Fibroblast of villous mesenchyme (primary cell): ENCODE measurements at places on chromosomes 6 and 20.

DNA sequence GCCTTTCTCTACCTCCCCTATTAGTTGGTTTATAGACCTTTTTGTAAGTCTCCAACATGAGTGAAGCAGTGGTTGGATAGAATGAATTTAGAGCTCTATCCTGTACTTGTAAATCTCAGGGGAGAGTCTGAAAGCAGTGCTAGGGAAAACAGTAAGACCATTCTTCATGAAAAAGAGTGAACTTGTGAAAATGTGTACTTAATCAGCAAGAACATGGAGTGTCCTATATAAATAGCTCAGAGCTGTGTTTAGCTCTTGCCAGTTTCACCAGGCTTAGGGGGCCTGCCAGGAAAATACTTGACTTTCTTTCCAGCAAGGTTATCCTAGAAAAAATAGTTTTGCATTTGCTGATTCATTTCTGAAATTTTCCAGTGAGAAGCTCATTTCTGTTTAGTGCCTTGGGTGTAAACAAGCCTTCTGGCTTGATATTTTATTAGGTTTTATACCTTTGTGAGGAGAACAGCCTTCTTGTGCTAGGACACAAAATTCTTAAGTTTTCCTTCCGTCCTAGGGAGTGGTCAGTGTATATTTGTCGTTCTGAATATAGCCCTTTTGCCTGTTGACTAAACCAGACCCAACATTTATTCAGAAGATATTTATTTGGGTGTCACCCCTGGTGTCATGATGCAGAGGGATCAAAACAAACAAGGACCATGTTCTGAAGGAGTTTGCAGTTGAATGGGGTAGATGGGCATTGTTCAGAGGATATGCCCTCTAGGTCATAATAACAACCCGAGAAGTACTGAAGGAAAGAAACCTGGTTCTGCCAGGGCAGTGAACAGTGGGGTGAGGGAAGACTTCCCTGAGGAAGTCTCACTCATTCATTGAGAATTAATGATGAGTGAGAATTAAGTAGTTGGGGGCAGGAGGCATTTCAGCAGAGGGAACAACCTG is 7.6 kb downstream of the ARFGEF2 start:
- peak; percentile 75 for DNase-seq

DNA sequence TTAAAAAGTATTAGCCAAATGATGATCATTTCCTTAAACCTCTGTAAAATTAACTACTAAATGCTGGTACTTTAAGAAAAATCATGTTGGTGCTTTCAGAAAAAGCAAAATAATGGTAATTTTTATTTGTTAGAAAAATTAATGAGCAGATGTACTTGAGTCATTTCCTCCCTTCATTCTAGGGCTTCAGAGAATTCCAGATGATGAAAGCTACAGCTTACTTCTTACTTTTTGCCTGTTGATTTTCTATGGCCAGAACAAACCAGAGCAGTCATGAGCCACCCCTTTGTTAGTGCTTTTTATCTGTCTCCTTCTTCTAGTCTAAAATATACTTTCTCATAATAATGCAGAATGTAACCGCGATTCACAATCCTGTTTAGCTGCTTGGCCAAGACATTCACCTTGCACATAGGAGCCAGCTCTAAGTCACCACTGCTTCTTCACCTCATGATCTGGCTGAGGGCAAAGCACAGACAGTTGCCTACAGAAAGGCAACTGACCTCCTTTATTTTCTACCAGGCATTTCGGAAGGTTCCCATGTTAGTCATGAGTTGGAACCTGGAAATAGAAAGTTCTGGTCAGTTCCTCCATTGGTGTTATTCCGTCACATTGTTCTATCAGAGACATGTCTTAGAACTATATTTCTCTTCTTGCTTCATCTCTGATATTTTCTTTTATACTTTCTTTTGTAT is 43.5 kb upstream of the TINAG start:
- DNase-seq, result no peak

DNA sequence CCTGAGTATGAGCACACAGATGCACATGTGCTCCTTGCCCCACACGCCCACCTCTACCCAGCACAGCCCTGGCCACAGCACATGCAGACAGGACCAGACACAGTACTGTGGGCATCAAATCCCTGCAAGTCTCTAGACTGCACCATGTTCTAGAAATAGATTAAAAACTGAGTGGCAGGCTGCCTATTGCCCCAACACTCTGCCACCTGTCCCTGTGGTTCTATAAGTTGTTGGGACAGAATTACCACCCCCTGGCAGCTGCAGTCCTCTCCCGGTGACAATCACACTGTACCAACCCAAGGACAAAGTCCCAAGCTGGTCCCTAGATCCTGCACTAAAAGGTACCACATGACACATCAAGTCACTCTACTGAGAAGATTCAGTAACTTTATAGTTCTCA is 70.2 kb downstream of the B3GAT2 start:
- no peak for DNase-seq

DNA sequence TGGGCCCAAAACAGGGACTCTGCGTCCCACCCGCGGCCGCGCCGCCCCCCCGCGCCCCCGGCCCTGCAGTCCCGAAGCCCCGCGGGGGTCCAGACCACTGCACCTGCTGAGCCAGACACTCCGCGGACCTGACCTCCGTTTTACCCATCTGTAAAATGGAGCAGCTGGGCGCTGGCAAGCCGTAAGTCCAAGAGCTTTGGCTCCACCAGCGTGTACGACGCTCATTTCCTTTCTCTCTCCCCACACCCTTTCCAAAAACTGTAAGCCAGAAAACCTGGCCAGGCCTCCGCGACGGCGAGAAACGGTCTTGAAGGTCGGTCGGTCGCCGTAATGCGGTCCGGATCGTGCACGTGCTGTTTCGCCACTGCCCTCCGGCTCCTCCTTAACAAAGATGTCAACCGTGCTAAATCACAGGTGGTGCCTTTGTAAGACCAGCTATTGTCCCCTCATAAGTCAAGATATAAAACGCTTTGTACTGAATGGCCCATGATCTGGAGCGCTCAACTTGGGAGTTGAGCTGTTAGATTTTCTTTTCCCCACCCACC is 7.8 kb upstream of the NR2E1 start:
- no peak for DNase-seq

- no peak for DNase-seq
These were observed 114.4 kb downstream of the FOXC1 start for GRCh38 chr6:1724124-1724523.

GRCh38 chr20:41927655-41928054 is 309.5 kb upstream of the CHD6 start:
- DNase-seq, result no peak

- DNase-seq, result no peak
These were observed 87.0 kb upstream of the CEP162 start for GRCh38 chr6:84314377-84314898.

DNA sequence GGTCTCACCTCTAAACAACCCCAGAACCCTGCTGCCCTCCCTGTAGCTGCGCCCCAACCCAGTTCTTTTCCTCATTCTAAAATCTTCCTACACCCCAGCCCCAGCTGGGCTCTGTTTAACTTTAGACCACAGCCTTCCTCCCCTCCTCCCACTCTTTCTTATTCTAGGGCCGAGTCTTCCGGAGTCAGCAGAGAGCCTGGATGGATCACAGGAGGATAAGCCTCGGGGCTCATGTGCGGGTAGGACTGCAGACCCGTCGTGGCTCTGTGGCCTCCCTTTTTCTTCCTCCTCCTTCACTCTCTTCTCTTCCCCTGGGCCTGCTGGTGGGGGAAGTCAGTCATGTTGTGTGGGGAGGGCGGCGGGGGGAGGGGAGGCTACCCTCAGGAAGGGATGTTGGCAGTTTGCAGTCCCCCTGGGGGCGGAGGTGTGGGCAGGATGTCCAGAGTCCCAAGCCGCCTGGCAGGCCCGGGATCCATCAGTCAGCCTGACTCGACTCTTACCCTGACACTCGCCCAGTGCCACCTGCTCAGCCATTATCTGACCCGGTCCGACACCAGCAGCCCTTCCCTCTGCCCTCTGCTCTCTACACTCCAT is 8.1 kb downstream of the CAPN11 start:
- no peak for DNase-seq

- DNase-seq, result no peak
These were observed 74.4 kb downstream of the TRAM2 start for GRCh38 chr6:52502306-52503029.

DNA sequence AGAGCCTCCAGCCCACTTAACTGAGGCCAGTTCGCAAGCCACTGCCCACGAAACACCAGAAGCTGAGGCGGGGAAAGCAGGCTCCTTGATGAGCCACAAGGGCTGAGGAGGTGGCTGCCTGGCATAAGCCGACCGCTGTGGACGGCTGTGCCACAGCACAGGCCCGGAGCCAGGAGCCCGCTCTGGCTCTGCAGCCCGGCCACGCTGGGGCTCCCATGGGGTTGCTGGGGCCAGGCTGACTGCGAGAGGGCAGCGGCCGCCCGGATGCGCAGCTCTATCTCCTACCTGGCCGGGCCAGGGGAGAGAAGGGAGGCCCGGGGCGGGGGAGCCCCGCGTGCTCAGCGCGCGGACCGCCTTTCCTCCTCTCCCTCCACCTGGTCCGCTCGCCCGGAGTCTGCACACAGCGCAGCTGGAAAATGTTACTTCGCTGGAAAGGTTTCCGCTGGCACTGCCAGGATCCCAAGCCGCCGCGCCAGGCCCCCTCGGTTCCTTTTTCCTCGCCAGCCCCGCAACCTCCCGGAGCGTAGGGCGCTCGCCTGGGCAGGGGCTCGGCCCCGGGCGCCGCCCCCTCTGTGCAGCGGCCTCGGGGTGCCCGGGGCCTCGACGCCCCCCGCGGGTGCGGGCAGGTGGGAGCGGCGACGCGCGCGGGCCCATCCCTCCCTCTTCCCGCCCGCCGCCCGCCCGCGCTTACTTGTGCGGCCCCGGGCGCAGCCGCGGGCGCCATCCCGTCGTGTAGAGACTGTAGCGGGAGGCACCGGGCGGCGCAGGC is 657 bp downstream of the EMILIN3 start:
- DNase-seq, result no peak

GRCh38 chr6:30900863-30901417 is 7.1 kb upstream of the GTF2H4 start:
- no peak for DNase-seq

- DNase-seq, result no peak
These were observed 225.7 kb downstream of the UST start for GRCh38 chr6:148972481-148972880.

GRCh38 chr20:37422791-37423286 is 76.9 kb downstream of the SRC start:
- DNase-seq, result no peak

DNA sequence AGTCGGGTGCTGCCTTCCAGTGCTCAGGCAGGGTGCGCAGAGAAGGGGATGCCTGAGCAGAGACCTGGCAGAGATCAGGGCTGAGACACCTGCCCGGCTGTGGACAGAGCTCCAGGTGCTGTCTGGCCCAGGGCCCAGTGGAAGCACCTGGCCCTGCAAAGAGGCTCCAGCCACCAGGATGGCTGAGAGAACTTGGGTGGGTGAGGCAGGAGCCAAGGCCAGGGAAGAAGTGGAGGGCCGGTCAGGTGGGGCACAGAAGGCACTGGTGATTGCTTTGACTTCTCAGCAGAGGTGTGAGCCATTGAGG is 31.2 kb downstream of the PNLDC1 start:
- no peak for DNase-seq

- DNase-seq, result peak; percentile 17
These were observed 25.2 kb downstream of the FBXO30 start for GRCh38 chr6:145789443-145789842.

GRCh38 chr6:45554591-45554990 is 176.9 kb upstream of the SUPT3H start:
- DNase-seq, result peak; percentile 30

DNA sequence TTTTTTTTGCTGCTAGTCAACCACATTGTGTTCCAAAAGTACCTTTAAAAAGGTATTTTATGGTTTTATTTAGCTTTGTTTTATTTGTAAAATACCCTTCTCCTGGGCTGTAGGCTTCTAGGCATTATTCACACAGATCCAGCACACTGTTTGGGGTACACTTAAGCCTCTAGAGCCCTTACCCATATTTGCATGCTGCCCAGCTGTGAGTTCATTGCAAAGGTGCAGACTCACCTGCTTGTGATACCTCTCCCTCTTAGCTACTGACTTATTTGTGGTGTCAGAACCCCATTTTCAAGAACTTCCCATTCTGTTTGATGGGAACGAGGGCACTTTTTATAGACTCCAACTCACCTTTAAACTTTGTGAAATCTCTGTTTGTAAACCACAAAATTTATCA is 69.8 kb downstream of the RIN2 start:
- no peak for DNase-seq

GRCh38 chr20:52847029-52847660 is 125.0 kb upstream of the TSHZ2 start:
- no peak for DNase-seq

- DNase-seq, result peak; percentile 63
These were observed 516 bp downstream of the GTPBP2 start for GRCh38 chr6:43628393-43629103.

DNA sequence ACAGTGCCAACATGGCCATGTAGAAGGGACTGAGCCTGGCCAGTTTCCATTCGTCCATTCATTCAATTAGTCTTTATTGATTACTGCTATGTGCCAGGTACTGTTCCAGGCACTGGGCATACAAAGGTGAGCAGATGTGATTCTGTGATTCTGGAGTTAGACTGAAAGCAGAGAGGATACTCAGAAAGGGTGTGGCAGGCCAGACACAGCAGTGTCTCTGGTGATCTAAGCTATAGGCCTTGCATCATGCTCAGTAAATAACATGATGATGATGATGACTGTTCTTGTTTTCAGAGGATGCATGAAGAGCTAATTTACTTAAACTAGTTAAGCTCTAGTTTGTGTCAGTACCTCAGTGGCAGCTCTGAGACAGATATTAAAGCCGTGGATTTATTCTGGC is 31.4 kb upstream of the FUCA2 start:
- no peak for DNase-seq

- DNase-seq, result no peak
These were observed 21.6 kb upstream of the TRIM27 start for GRCh38 chr6:28945349-28945748.

DNA sequence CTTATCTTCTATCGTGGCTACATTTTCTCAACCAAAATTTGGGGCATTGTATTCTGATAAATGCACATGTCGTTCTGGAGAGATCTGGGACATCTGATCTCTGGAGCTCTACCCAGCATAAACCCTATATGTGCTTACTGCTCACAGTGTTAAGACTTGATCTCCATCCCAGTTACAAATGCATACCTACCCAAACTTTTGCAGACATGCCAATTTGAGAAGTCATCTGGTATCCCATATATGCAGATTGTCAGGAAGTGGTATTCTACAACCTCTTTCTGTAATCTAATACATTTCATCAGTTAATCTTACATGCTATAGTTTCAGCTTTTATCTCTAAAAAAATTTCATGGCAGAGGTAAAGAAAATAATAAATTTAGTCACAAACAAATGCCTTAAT is 11.2 kb downstream of the BAG2 start:
- no peak for DNase-seq

DNA sequence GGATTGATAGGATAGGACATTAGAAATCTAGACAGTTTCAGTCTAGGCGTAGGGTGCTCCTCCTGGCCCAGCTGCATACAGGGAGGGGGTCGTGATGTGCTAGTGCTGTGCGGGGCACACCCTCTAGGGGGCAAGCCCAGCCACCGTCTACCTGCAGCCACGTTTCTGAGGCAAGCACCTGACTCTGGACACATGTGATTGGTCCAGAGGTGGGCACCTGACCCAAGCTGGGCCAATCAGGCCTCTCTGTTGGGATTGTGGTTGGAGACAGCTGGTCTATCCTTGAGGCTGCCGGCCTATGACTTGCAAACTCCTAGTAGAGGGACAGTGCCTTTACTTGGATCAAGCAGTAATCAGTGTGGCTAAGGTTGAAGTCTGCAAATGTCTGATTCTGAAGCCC is 317.1 kb downstream of the BMP7 start:
- DNase-seq, result no peak

- DNase-seq, result no peak
These were observed 404 bp downstream of the CEP162 start for GRCh38 chr6:84227044-84227433.
